ENCODE measurements at places on chromosomes 1 and 21.

DNA sequence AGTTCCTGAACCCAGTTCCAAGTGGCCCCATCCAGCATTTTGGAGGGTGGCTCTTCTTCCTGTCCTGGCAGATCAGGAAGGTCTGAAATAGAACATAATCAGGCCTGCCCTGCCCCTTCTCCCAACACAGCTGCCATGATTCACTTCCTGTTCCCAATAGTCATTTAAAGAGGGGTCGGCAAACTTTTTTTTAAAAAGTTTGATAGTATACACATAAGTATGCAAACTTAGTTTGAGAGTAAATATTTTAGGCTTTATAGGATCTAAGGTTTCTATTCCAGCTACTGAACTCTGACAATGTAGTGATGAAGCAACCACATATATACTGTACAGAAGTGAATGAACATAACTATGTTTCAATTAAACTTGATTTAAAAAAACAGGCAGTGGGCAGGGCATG is 66.4 kb downstream of the LUZP1 start:
- no peak for DNase-seq

- no peak for DNase-seq
Observed at GRCh38 chr1:224497714-224498573, 63.3 kb upstream of the WDR26 start.

DNA sequence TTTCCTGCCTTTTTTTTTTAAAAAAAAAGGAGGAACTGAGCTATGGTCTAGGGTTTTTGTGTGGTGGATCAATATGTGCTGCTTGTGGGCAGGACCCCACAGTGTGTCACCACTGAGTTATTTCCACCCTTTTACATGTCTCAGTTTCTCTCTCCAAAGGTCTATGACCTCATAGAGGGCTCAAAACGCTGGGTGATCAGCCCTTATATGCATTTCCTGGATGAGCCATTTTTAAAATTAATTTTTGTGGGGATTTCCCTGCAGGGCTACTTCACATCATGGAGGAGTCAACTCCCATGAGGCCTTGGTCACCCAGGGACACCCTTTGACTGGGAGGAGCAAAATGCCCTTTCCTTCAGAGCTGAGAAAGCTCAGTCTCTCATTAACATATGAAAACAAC is 20.7 kb upstream of the HAO2 start:
- no peak for DNase-seq

- no peak for DNase-seq
Observed at GRCh38 chr1:181179987-181180365, 91.5 kb downstream of the IER5 start.

- DNase-seq: no peak
Observed at GRCh38 chr1:203359010-203359571, 8.2 kb upstream of the FMOD start.
